HFF-Myc (cell line): ENCODE measurements at places on chromosomes 12 and 14.
A peak's percentile ranks its signal among the peaks of the same experiment; 100 is the strongest.

DNA sequence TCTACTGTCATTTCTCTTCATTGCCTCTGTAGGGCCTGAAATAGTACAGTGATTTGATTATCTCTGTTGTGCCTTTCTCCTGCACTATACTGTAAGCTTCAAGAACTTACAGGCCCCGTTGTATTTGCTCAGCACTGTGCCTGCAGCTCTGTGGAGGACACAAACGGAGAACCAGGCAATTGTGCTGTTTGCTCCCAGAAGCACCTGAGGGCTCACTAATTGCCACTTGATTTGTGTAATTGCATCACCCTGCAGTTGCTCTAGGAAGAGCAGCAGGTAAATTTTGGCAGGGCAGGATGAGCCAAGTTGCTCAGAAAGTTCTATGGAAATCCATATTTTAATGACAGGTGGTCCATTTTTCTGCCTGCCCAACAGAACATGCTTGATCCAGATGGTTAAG is 11.6 kb upstream of the KRT82 start:
- no peak for DNase-seq

GRCh38 chr14:87615822-87616679 is 376.9 kb downstream of the GALC start:
- DNase-seq, result no peak

DNA sequence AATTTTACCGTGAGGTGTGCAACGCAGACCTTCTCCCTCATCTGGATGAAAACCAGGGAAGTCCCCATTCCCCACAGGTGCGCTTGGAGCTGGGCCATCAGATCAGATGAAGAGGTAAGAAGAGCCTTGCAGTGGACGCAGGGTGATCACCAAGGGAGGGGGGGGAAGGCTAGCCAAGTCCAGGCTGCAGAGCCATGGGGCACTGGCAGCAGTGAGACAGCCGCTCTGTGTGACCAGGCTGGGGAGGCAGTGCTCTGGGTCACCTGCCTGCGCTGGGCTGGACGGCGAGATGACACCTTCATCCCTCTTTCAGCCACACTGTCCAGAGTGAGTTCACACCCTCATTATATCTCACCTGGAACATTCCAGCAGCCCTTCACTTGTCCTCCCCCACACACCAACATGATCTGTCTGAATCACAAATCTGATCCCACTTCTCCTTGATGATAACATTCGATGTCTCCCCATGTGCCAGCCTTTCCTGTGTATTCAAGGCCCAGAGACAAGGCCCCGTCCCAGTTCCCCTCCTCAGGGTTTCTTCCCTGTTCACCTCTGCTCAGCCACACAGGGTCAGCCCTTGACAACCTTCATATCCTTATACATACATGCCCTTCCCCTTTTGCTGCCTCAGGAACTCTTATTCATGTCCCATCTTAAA is 65.9 kb upstream of the VASH1 start:
- no peak for DNase-seq

DNA sequence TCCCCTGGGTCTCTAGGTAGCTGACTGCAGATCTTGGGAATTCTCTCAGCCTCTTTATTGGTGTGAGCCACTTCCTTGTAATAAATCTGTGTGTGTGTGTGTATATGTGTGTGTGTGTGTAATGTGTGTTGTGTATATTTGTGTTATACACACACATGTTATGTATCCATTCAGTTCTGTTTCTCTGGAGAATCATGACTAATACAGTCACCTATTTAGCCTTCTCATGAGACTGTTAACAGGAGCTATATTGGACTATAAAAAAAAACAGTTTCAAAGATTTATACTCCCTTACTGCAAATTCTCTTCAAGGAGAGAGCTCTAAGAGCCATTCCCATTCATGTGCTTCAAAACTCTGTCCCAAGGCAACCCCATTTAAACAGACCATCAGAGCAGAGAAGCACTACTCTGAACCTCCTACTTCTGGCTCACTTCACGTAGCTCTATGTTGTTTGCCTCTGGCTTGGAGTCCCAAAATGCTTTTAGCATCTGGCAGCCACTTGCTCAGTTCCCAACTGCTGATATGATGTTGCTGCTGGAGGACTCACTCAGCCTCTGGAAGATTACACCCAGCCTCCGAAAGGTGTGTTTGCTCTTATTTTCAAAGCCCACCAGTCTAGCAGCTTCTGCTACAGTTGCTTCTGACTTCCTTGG is 48.7 kb upstream of the KITLG start:
- peak; percentile 47 for DNase-seq

GRCh38 chr14:88323086-88323522 is at the start of gene KCNK10:
TSS of gene KCNK10 (minus strand) at chr14:88323269. CDS start at chr14:88322798, 471 bp downstream.
- DNase-seq, result no peak

DNA sequence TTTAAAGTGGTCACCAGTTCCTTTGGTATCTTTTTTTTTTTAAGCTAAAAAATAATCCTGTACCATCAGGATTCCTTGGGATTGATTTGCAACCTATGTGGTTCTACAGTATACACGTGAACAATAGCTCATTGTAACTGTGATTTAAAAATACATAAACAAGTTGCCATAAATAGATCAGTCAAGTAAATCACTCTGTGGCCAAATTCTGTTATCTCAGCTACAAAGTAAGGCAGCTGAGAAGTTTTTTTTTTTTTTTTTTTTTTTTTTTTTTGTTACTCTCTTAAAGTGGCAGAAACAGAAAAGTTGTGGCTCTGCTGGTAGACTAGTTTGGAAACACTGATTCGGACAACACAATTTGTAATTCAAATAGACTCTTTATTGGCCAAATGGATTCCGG is 104.5 kb downstream of the PRICKLE1 start:
- no peak for DNase-seq

DNA sequence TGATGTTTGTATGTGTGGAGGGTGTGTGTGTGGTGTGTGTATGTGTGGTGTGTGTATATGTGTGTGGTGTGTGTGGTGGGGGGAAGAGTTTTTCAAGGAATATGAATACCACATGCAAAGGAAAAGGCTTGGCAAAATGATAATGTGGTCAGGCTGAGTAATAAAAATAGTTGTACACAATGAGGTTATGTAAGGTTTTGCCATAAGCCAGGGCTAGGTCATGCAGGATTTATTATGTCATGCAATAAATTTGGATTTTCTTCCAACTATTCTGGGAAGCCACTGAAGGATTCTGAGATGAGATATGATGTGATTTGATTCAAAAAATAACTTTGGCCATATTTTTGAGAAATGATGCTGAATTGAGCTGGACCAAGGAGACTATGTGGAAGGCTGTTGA is 1191.6 kb upstream of the SEL1L start:
- DNase-seq, result no peak

- no peak for DNase-seq
Observed at GRCh38 chr12:84222841-84223240, 689.8 kb downstream of the SLC6A15 start.

DNA sequence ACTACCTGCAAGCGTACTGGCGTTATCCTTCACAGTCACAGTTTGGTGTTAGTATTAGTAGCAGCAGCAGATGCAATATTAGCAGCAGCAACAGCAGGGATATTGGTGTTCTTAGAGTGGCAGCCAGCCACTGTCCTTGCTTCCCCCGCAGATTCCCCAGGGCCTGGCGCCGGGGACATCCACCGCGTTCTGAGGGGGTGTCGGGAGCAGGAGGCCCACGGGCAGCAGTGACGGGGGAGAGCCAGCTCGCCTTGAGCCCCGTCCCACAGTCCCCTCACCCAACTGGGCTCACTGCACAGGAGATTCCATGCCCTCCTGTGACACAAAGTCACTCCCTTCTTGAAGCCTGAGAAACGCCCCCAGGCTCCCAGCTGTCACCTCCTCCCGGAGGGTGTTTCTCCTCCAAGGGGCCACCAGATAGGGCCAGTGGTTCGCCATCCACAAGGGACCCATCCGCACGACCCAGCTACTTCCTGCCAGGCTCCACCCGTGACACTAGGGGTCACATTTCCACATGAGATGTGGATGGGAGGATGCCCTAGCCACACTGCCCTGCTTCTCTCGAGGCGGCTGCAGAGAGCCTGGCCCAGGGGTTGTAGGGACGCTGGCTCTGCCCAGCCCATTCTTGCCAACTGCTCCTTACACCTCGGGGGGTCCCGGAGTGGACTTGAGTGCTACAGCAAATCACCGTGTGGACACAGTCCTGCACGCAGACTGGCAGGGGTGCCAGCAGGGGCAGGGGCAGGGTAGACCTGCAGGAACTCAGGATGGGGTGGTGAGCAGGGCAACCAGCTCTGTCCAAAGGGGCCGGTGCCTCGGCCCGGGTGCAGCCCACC is 123.1 kb downstream of the PIWIL1 start:
- DNase-seq, result no peak

DNA sequence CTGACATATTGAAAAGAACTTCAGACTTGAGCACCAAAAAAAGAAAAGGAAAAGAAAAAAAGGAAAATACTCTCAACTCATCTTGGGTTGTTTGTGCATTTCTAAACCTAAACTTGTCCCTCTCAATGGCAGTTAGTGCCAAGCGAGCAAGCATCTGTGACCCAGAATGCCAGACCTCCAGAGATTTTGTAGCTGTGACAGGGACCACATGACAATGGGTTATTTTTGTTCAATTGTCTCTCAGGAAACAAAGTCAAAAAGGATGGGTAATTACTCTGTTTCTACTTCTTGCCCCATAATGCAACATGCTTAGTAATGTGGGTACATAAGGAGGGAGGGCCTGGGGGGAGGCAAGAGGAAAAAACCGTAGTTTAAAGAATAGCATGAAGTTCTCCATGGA is 285.7 kb upstream of the RTL1 start:
- no peak for DNase-seq

DNA sequence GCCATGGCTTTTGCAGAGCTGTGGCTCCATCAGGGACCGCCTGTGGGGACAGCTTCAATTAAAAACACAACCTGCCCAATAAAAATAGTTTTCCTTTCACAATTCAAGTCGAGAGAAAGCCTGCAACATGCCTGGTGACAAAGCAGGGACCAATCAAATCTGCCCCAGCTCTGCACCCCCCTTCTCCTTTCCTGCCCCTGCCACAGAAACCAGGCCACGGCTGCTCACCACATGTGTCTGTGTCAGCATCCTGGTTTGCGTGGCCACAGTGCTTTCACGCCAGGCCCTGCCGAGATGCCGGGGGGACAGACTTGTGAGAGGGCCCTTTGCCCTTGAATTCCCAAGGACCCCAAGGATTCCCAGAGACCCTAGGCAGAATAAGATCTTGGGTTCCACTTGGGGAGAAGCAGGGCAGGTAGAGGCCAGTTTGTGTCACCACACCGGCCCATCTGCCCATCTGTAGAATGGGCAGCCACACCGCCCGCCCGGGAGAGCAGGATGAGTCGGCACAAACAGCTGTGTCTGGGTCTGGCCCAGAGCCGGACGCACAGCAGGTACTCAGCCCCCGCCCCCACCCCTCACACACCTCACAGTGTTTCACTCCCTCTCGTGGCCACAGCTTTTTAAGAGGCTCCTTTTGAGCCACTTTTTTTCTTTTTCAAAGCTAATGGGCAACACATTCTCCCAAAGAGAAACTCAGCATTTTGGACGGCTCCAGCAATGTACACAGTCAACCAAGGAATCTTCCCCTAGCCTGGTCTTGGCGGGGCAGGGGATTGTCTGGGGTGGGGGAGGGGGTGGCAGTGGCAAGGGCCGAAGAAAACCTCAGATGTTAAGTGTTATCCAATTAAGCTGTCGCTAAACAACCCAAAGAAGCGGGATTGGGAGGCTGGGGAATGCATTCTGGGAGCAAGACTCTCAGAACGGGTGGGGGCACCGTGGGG is 41.5 kb downstream of the BCL11B start:
- no peak for DNase-seq

DNA sequence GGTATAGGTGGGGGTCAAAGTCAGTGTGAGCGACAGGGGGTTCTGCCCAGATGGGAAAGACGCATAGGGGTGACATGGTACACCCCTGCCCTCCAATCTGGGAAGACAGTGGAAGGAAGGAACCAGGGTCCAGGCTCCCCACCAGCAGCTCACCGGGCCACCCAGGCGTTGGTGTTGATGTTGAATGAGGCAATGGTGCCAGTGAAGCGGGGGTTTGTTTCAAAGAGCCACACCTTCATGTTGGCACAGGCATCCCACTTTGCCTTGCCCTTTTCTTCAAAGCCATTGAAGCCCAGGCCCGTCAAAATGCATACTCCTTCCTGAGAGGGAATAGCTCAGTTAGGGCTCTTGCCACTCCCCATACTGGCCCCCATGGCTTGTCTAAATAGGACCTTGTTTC is 7.5 kb downstream of the EMG1 start:
- DNase-seq, result no peak

DNA sequence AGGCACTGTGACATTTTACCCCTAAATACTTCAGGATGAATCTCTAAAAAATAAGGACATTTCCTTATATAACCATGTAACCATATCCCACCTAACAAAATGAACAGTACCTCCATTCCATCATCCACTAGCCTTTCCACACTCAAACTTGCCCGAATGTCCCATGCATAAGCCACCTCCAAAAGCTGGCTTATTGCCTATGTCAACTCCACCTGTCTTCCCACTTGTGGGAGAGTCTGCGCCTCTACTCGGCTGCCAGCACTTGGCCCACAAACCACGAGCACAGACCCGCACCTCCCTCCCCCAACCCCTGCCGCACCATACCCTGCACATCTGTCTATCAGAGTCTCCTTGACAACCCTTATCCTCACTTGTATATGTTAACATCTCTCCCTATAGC is 165.8 kb downstream of the CALM1 start:
- DNase-seq, result no peak

DNA sequence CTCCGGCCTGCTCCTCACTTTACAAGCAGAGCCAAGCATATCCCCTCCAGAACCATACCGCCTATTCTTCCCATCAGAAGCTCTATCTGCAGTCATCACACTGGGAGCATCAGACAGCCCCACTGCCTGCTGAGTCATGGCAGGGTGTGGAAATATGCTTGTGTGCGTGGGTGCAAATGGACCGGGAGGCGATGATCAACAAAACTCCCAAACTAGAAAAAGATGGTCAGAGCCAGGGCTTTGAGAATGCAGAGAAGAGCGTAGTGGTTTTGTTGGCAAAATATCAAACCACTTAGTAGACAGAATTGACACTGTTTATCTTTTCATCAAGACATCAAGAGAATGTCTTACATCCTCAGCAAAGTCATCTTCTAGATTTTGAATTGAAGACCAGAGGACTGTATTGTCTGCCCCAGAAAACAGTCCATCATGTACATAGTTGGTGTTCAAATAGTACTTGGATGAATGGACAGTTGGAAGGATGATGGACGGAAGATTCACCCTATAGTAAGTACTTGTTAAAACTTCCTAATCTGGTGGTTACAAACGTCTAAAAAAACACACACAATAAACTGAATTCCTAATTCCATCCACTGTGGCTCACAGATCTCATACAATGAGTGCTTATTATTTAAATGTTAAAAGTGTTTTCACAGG is 54.9 kb downstream of the VWF start:
- peak; percentile 73 for DNase-seq

GRCh38 chr12:118751355-118751754 is 230.0 kb upstream of the SRRM4 start:
- no peak for DNase-seq

GRCh38 chr14:59925797-59926196 is 5.9 kb downstream of the LRRC9 start:
- DNase-seq, result no peak

GRCh38 chr12:130787445-130788410 is 51.3 kb downstream of the STX2 start:
- DNase-seq, result no peak

- no peak for DNase-seq
Observed at GRCh38 chr12:66367015-66367667, 64.8 kb downstream of the HELB start.
